ENCODE measurements at places on chromosomes 12 and 14.

GRCh38 chr14:96951511-96951910 is 154.3 kb downstream of the VRK1 start:
- no peak for DNase-seq

GRCh38 chr12:77251799-77252198 is 186.4 kb upstream of the E2F7 start:
- no peak for DNase-seq

DNA sequence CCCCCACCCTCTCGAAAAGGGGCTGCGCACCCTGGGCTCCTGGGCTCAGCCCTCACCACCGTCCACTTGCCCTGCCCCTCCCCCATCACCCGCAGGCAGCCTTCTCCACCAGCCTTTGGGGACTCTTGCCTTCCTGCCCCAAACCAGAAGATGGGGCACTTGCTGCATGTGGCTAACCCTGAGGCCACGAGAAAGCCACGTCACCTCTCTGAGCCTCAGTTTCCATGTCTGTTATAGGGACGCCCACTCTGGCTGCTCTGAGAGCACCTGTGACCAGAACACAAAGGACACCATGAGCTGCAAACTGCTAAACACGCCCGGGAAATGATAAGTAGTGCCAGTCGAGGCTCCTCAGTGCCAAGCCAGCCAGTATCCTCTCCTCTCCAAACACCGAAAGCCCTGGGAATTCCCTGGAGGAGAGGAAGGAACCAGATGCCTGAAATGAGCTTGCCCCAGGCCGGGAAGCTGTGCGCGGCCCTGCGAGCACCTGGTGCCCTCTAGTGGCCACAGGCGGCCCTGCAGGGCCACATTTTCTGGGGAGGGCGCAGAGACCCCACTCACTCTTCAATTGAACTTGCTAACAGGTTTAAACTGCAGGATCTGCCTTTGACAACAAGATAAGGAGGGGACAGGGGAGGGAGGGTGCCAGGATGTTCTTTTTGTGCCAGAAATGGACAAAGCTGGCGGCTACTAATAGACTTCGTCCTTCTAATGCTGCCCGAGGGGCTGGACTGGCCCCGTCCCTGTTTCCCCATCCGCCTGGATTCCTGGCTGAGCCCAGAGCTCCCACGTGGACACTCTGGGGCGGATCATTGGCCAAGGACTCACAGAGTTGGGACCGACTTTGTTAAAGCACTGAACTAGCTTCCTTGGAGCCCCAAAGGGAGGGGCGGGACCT is 10.2 kb upstream of the SERPINA9 start:
- DNase-seq: peak; percentile 82

- no peak for DNase-seq
Measured at GRCh38 chr12:22935090-22935489, 310.1 kb downstream of the ETNK1 start.

GRCh38 chr14:53001787-53002378 is 51.0 kb upstream of the FERMT2 start:
- DNase-seq: no peak

GRCh38 chr12:81809829-81810595 is 50.9 kb upstream of the PPFIA2 start:
- no peak for DNase-seq

DNA sequence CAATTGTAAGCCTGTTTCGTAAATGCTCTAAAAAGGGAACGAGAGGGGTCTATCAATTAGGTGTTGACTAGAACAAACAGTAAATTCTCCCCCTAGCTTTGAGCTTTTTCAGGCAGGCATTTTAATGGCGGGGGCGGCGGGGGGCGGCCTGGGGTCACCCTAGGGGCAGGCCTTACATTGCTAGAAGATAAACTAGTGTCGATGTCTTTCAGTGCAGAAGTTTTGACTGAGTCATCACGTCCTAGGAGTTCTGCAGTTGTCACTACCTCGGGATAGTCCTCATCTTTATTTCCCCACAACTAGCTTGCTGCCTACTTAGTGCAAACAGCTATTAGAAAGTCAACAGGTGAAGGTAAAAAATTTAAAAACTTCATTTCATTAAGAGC is 1.6 kb downstream of the ATP6V1D start:
- DNase-seq: peak; percentile 52

DNA sequence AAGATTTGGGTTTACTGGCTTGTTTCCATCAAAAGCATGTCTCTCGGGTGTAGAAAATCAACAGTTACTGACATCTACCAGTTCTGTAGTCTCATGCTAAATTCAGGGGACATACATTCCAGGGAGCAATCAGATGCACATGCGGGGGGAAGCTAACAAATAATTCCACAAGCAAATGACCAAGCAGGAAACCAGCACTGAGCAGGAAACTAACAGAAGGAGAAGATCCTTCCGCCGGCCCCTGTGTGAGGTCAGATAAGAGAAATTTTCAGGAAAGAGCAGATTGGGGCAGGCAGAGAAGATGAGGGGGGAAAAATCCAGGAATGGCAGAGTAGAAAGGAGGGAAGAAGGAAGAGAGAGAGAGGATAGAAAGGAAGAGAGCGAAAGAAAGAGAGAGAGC is 127.6 kb upstream of the TMCC3 start:
- DNase-seq: no peak

DNA sequence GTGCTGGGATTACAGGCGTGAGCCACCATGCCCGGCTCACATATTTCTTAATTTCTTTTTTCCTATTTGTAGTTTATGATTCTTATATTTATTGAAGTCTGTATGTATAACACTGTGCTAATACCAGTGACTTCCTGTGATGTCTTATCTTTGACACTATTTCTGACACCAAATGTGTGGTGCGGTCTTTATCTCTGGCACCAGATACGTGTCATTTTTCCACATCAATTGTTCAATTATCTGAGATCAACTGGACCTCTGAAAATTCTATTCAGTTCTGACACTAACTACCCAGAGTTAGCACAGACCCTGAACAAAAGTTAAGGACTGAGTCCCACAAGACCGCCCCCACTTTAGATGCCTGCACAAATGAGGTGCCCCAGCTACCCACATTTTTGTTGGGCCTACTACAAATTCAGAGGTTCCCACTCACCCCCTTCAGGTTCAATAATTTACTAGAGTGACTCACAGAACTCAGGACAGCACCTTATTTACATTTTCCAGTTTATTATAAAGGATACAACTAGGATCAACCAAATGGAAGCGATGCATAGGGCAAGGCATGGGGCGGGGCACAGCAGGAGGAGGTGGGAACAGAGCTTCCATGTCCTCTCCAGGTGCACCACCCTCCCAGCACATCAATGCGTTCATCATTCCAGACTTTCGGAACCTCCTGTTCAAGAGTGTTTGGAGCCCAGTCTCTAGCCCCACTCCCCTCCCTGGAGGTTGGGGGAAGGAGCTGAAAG is 11.6 kb upstream of the SRSF9 start:
- DNase-seq: no peak

DNA sequence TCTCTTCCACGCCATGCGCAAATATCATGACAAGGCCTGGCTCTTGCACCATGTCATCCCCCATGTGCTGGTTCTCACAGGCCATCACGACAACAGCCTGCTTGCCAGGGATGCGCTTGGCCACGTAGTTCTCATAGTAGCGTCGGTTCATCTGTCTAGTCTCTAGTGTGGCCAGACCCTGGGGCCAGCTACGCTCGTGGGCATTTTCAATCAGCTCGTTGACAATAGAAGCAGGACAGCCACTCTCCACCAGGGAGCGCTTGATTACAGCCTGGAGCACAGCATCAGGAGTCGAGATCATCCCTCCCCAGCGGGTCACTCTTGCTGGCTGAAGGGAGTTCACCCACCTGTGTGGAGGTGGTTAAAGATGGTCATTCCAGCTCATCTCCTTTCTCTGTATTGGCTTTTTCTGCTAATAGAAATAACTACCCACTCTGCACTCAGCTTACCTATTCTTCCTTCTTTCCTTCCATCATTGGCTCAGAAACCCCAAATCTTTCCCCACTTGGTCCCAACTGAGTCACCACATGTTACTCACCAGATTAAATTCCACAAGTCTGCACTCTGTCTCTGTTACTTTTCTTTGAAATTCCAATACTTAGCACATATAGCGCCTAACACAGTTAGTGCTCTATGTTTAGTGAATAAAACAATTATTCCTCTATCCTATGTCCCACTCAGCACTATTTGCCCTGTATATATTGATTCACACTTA is 15.1 kb downstream of the RNF41 start:
- peak; percentile 76 for DNase-seq

GRCh38 chr12:25550186-25550585 is 2.9 kb downstream of the LMNTD1 start:
- DNase-seq: peak; percentile 84

- DNase-seq: no peak
Measured at GRCh38 chr12:38374751-38375150, 58.2 kb downstream of the ALG10B start.

- peak; percentile 56 for DNase-seq
Measured at GRCh38 chr12:72269491-72269890, 2.7 kb upstream of the TRHDE start.

DNA sequence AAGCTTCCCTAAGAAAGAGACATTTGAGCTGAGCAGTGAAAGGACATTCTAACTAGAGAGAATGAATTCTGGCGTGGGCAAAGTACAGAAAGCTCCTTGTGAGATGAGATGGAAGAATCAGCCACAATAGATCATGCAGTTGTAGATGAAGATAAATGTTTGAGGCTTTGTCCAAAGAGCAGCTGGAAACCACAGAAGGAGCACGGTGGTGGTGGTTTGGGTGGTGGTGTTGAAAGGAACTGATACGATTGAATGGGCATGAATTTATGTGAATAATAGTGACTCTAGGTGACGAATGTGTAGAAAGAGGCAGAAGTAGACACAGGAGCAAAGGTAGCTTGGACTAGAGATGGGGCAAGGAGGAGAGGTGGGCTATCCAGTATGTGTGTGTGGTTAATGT is 260.5 kb upstream of the TMTC1 start:
- DNase-seq: no peak

GRCh38 chr14:64444140-64444539 is 21.2 kb upstream of the AKAP5 start:
- no peak for DNase-seq

- DNase-seq: no peak
Measured at GRCh38 chr12:5043589-5044419, at the start of gene KCNA5. Gene KCNA5 (plus strand): TSS chr12:5043879. CDS start chr12:5044148, 269 bp downstream.

DNA sequence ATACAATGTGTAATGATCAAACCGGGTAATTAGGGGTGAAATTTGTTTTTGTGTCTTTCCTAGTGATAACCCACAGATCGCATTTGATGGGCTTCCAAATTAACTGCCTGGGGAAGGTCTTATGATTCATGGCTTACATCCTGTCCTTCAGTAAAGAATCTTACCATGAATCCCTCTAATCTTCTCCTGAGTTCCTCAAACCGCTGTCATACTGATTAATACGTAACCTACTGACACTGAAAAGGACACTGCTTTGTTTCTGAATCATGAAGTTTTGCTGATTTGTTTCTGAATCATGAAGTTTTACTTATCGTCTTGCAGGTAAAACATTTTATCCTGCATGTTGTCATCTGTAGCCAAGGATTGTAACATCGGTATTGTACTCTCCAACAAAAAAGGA is 52.0 kb upstream of the CRY1 start:
- peak; percentile 89 for DNase-seq

GRCh38 chr12:95231190-95231589 is 13.6 kb downstream of the VEZT start:
- DNase-seq: peak; percentile 53

GRCh38 chr12:71958457-71958856 is 19.8 kb downstream of the TPH2 start:
- DNase-seq: peak; percentile 15

DNA sequence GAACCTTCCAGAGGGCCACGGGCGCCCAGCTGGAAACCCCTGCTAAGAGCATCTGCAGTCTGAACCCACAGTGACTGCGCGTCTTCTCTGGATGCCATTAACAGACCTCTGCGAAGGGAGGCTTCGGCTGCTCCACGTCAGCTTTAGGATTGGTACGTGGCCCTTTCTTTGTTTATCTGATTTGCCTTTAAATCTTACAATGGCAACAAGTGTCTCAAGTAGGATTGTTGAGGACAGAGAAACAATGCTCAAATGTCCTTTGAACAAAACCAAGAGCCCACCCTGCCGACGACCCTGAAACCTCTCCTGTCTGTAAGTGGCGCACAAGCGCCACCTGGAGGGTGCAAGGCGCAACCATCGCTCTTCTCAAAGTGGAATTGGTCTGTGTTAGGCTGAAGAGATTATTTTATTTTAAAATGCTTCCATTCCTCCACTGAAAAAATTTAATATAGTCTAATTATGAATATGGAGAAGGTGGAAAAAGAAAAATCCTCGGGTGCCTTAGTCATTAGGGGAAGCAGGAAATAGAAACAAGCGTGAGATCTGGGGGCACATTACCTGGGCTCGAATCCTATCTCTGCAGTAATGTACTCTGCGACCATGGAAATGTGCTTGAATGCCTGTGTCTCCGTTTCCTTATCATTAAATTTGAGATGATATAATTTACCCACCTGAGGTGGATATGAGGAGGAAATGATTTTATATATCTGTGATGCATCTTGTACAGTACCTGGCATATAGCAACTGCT is 82.6 kb upstream of the PTPRB start:
- peak; percentile 54 for DNase-seq

GRCh38 chr12:88684170-88684569 is 103.9 kb upstream of the KITLG start:
- no peak for DNase-seq

- no peak for DNase-seq
Measured at GRCh38 chr12:89247541-89247942, 104.8 kb downstream of the DUSP6 start.

Measured in ELR (cell line).